AML-193 (cell line): ENCODE measurements at places on chromosomes 2 and 18.

GRCh38 chr2:220281771-220282170 lies 654.3 kb downstream of the SLC4A3 start:
- no peak for DNase-seq

DNA sequence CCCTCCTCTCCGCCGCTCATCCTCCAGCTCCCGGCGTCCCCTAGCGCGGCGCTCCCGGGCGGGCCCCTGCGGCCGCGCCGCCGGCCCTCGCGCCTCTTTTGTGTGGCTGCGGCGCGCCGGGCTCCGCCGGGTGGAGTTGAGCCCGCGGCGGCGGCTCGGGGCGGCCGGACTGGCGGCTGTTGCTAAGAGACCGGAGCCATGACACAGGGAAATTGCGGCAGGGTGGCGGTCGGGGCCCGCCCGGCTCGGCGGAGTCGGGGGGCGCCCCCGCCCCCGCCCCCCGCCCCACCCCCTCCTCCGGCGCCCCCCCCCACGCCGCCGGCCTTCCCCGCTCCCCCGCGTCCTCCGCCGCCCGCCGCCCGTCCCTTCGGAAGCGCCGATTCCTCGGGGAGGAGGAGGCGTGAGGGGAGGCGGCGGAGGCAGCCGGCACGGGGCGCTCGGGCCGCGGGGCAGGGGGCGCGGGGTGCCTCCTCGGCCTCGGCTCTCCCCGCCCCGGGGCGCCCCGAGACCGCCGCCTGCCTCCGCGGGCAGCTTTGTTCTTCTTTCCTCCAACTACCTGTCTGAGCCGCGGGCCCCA lies at the start of gene TMEM200C:
TMEM200C (minus strand) TSS at position 224 of the 577 bp plus-strand sequence. CDS start 3,459 bp downstream, outside the sequence.
- no peak for DNase-seq

DNA sequence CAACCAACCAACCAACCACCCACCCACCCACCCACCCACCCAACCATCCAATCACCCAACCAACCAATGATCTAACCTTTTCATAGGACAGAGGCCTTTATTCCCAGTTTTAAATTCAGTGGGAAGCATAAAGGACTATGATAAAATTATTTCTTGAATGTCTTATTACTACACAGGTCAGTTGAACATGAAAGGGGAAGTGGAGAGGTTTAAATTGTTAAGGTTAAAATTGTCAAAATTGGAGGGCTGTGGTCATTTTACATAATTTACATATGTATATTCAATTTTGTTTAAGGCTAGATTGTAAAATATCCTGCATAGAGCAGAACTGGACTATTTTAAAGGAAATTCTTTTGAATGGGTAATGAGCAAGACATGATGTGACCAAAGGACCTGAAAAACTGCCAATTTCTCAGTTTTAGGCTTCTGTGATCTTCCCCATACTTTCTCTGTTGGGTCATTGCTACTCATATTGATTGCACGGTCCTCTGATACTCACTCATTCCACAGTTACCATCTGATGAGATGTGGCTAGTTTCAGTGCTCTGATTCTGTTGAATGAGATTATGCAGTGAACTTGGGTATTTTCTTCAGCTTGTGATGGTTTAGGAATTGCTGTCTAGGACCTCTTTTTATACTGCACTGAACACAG lies 127.4 kb downstream of the PLCL1 start:
- no peak for DNase-seq

GRCh38 chr2:188852772-188853171 lies 121.4 kb upstream of the COL3A1 start:
- no peak for DNase-seq

DNA sequence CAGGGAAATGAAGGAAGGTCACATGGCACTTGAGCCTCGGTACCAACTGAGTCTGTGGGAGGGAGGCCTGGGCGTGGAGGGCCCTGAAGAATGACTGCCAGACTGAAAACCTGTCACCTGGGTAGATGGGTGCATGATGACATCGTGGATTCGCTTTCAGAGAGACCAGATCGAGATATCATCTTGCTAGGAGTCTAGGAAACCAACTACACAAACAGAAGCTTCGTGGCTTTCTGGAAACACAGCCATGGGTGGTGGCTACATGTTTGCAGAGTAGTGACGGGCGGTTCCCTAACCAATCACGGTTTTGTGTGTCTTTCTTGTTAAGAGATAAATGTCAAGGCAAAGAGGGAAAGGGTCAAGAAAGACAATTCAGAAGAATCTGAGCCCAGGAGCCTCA lies 155.0 kb downstream of the EIPR1 start:
- no peak for DNase-seq

DNA sequence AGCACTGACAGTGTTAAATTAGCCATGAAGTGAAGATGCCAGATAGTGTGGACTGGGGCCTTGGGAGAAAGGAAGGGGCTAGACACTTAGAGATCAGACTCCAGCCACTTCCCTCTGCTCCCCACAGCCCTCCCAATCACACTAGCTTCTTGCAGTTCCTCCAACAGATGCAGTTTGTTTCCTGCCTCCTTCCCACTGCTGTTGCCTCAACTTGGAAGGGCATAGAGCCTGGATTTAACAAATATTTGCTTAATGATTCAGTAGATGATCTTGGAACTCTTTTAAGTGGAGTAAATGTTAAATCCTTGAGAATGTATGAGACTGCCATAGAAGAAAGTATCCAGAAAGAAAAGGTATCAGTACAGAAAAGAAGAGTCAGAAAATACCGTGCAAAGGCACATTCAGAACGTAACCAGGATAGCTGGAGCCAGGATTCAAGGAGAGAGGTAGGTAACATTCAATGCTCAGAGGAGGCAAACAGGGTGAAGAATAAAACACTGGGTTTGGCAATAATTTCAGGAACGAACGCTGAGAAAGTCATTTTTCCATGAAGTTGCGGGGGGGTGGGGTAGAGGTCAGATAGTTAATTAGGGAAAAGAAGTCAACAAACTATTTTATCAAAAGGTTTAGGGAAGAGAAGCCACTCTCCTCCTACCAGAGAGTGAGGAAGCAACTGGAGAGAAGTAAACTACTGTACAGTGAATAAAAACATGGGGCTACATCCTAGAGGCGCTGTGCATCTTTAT lies 1.3 kb upstream of the BZW1 start:
- peak; percentile 32 for DNase-seq

DNA sequence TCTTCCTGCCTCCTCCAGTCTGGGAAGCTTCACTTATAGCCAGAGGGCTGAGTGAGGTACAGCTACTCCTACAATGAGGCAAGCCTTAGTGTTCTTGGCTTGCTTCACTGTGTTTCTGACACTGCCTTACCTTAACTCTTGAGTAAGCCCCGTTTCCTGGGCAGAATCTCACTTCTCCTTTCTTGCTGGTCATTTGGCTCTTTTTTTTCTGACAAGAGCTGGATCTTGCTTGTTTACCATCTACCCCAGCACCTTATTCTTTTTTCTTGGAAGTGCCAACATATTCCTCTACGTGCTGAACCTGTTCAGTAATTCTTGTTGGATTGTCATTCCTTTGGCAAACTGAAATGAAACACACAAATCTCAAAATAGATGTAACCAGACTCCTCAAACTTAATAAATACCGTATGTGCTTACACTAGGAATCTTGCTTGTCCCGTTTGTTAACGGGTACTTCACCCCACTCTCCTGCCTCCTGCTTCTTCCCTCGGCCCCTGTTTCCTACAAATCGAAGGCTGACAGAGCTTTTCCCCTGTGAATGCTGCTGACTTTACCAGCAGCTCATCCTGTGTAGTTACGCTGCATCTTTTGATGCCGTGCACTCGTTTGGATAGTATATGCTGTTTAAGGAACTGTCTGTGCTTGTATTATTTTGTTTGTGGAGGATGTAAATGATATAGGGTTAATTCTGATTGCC lies 132.2 kb downstream of the FMNL2 start:
- peak; percentile 76 for DNase-seq

DNA sequence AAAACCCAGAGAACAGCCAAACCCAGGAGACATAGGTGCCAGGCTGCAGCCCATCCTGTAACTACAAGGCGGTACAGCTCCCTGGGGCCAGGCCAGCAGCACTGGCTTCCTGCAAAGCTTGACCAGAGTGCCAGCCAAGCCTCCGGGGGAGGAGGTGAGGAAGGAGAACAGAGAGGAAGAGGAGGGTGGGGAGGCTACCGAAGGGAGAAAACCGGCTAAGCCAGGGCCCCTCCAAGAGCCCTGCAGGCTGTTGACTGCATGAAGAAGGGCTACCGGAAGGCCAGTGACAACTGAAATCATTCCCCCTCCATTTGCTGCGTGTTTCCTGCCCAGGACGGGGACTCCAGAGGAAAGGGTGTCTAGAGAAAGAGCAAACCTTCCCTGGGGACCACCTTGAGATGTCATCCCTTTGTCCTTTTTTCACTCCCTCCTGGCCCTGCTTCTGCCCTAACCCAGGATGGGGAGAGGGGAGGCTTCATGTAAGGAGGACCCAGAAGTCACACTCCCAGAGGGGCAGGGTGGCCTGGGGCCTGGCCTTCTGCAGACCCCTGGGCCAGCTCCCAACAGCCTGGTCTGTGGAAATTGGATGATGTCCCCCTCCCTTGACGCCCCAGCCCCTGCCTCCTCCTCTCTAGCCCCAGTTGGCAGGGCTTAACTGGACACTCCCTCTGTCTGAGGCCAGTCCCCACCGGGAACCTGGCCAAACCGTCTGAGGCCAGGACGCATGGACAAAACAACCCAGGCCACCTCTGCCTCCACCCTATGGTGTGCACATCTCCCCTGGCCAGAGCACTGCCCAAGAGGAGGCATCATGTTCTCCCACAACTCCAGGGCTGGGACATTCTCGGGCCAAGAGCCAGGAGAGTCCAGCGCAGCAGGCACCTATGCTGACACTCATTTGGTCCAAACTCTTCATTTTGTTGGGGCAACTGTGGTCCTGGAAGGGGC lies 207.8 kb downstream of the CYP26B1 start:
- DNase-seq: no peak

DNA sequence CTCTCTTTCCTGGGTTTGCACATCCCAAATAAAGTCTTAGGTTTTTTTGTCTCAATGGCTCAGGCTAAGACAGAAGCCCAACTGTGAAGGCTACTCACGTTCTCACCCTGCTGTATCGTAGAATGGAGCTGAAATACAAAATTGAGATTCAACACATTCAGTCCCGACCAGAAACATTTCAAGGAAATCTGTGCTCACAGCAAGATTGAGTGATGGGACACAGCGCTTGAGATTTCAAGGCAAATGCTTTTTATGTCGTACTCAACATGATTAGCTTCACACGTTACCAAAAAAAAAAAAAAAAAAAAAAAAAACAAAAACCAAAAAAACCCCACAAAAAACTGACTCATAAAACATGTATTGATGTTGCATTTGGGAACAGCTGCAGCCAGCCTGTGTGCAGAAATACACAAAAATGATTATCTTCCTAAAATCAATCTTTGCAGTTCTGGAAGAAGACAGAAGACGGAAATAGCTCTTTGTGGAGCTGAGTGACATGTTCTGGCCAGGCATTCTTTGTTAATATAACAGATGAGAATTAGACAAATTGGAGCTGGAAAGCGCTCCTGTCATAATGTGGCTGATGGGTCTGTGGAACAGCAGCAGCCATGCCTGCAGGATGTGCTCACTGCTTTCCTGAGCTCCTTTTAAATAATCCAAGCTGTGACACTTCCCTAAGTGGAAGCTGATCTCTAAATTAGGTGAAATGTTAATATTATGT lies 453.2 kb downstream of the LPIN1 start:
- DNase-seq: no peak

DNA sequence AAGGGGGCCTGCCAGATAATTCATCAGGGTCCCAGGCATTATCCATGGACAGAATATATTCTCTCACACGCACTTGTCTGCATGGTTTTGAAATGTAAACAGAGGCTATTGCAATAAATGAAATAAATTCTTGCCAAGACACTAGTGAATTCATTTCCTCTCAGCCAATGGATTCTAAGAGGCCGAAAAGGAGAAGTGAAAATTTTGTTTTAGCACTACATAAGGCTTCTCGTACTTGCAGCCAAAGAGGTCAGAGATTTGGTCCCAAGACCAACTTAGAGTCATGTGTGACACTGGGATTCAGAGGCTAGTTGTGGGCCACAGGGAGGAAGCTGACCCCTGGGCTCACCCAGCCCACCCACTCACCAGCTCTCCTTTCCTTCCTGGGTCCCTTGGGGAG lies 184.1 kb upstream of the GLI2 start:
- DNase-seq: no peak

DNA sequence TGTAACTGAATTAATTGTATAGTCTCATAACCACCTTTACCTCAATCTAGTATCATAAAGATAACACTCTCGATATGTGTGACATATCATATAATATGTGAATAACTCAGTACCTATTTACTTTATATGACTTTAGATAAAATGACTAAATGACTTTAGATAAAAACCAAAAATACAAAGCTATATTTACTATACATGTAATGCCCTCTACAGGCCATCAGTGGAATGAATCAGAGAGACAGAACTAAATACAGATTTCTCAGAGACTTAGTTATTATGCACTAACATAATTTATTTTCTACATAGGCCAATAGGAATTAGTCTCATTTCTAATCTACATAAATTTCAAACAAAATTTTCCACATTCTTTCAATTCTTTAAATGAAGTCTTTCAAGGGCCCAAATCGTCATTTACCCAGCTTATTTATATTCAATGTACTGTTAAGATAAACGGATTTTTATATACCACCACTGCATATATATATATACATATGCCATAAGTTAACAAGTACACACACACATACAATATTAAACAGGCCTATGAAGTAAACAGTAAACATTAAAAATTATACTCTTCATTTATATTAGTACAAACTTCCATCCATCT lies 219.9 kb downstream of the EXOC6B start:
- peak; percentile 33 for DNase-seq

- DNase-seq: no peak
These were observed 179.4 kb upstream of the SESTD1 start for GRCh38 chr2:179444056-179444455.

DNA sequence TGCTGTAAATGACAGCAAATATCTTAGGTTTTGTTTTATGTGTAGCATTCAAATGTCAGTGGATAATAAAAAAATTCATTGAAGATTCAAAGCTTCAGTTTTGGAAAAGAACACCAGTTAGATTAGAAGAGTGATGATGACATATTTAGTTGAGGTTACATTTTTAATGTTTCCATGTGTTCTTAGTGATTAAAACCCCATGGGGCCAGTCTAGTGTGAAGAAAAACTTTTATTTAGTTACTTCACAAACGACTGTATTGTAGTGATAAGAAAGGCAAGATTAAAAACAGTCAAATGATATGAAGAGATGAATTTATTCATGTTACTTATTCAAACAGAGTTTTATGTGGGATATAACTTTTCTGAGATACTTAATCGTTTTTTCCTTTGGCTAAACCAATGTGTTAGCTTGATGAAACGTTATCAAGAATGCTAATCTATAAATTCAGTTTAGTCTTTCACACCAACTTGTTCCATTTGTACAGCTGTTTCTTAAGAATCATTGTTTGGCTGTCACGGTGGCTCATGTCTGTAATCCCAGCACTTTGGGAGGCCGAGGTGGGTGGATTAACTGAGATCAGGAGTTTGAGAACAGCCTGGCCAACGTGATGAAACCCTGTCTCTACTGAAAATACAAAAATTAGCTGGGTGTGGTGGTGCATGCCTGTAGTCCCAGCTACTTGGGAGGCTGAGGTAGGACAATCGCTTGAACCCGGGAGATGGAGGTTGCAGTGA lies 11.6 kb downstream of the BMPR2 start:
- DNase-seq: no peak
